MCF 10A (cell line): ENCODE measurements at places on chromosomes 11 and 22. TPM values are rescaled to one million over a fixed set of nuclear protein-coding genes. Genes with fewer than 3 reads are reported as not detected.

ELFN2 gene
- 4.2 and 5.1 TPM in 2 replicates for total RNA-seq

DNA sequence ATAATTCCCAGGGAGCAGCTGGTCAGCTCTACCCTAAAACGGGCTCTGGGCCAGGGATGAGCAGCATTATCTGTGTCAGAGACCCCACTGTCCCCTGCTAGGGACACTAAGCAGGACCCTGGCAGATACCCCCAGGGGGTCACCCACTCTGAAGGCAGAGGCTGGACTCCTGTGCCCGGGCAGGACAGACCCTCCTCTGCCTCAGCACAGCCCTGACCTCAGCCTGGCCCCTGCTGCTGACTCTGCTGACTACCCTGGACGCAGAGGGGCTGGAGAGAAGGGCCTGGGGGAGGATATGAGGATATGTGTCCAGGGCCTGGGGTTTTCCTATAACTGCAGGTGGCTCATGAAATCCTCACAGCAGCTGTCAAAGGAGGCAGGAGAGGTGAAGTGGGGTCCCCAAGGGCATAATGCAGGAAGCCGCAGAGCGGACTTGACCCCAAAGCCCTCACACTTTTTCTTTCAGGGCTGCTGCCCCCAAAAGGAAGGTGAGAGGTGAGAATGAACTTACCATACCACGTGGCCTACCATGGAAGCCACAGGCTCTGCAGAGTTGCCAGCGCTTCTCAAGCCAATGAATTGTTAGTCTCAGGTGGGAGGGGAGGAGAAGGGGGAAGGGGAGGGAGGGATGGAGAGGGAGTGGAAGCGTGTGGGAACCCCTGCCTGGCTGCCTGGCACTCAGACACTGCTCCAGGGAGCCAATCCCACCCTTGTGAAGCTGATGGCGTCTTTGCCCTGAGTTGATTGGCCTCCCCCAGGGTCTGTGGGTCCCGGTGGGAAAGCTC, 76.7 kb upstream of the WNT11 start:
- H3K4me3 ChIP-seq, result no peak overlapping the region
- H3K36me3 ChIP-seq, result no peaks in the 10 kb centered on the region
- no peak overlapping the region for H3K27ac ChIP-seq
- H3K27me3 ChIP-seq, result no peaks in the 10 kb centered on the region
- DNase-seq, result no peak

DNA sequence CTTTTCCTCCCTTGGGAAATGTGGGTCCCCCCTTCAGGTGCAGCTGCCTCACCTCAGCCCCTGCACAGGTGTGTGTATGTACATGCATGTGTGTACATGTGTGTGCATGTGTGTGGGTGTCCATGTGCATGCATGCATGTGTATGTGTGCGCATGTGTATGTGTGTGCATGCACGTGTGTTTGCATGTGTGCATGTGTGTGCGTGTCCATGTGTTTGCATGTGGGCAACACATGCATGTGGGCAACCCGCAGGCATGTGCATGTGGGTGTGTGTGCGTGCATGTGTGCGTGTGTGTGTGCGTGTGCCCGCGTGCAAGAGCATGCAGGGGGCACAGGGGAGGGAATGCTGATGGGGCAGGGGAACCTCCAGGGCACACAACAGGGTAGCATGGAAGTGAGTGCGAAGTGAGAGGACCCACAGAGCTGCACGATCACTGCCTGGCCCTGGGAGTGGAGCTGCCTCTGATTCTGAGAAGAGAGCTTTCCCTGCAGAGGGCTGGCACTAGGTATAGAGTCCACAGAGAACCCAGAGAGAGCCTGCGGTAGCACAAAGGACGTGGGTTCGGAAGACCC, 14.6 kb upstream of the BAIAP2L2 start:
- H3K27me3 ChIP-seq, result no peaks in the 10 kb centered on the region
- H3K27ac ChIP-seq, result no peak overlapping the region
- peaks cover 6% of the 10 kb centered on the region for H3K4me1 ChIP-seq
- DNase-seq, result no peak
- peaks cover 12% of the 10 kb centered on the region for H3K36me3 ChIP-seq

DNA sequence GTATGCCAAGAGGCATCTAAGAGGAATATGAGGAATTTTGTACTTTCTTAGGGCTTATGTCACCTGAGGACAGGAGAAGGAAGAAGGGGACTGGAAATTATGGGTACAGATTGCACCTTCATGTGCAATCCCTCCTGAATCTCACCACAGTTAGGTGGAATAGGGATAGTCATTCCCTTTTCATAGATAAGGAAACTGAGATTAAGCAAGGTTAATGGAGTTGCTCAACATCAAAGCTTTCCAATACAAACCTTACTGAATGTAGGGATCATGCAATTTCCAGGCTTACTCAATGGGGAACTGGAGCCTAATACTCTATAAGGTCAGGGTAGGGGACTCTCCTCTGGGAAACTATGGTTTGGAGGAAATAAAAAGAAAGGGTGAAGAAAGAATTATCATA, 133.0 kb downstream of the C11orf87 start:
- H3K4me1 ChIP-seq, result no peaks in the 10 kb centered on the region
- H3K27me3 ChIP-seq, result no peaks in the 10 kb centered on the region
- H3K27ac ChIP-seq, result no peak overlapping the region
- DNase-seq, result no peak

- no peaks in the 10 kb centered on the region for H3K36me3 ChIP-seq
- no peaks in the 10 kb centered on the region for H3K27me3 ChIP-seq
- DNase-seq, result no peak
Measured at GRCh38 chr22:32700191-32700882, 101.2 kb upstream of the TIMP3 start.

GRCh38 chr11:58276151-58276550, 8.1 kb upstream of the OR10W1 start:
- H3K27ac ChIP-seq, result no peak overlapping the region
- no peak overlapping the region for H3K4me3 ChIP-seq
- no peaks in the 10 kb centered on the region for H3K36me3 ChIP-seq
- no peaks in the 10 kb centered on the region for H3K4me1 ChIP-seq
- H3K27me3 ChIP-seq, result no peaks in the 10 kb centered on the region

- H3K27me3 ChIP-seq, result no peaks in the 10 kb centered on the region
- peaks cover 32% of the 10 kb centered on the region for H3K4me1 ChIP-seq
- no peak overlapping the region for H3K4me3 ChIP-seq
- peak; percentile 25 for DNase-seq
- H3K27ac ChIP-seq, result no peak overlapping the region
Measured at GRCh38 chr22:42229455-42230149, 40.9 kb downstream of the TCF20 start.

KRTAP5-9 gene
- not detected in 2 replicates for total RNA-seq

MPEG1 gene
- total RNA-seq, result not detected in 2 replicates

DNA sequence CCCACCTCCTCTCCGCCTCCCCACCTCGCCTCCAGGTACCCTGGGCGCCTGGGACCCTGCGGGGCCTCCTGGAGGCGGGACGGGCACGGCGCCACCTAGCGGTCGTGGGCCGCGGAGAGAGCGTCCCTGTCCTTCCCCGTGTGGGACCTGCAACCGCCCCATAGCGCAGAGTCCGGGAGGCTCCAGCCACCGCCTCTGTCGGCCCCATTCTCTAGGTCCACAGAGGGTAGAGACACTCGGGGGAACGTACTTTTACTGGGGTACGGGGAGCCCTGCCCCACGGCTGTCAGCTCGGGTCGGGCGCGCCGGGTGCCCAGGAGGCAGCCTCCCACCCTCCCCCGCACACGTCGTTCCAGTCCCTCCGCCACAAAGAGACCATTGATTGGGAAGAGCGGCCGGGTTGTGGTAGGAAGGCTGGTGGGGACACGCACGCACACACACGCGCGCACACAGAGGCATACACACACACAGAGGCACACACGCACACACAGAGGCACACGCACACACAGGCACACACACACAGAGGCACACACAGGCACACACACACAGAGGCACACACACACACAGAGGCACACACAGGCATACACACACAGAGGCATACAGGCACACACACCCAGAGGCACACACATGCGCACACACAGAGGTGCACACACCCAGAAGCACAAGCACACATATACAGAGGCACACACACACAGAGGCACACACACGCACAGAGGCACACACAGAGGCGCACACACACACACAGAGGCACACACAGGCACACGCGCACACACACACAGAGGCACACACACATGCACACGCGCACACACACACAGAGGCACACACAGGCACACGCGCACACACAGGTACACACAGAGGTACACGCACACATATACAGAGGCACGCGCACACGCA, 12.6 kb upstream of the NECTIN1 start:
- H3K4me1 ChIP-seq, result no peaks in the 10 kb centered on the region
- H3K4me3 ChIP-seq, result no peak overlapping the region
- H3K27me3 ChIP-seq, result peaks cover 28% of the 10 kb centered on the region
- no peaks in the 10 kb centered on the region for H3K36me3 ChIP-seq
- no peak overlapping the region for H3K27ac ChIP-seq
- peak; percentile 39 for DNase-seq

KRTAP5-8 gene
- total RNA-seq, result not detected in 2 replicates

DNA sequence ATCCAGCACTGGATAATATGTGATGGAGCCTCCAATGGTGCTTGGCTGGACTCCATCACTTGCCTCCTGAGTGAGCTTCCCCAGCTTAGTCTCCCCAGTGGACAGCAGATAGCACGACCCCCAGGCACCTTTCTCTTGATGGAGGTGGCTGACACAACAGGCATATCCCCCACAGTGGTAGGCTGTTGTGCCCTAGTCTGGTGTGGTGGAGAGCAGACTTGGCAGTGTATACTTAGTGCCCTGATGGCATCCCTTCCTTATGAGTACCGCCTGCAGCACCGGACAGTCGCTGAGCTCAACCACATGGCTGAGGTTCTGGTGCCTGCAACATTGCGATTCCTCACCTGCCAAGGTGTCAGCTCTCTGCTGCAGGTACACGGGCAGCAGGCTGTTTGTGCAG, 50.1 kb downstream of the DNHD1 start:
- peaks cover 9% of the 10 kb centered on the region for H3K36me3 ChIP-seq
- no peak overlapping the region for H3K27ac ChIP-seq
- DNase-seq, result no peak
- no peaks in the 10 kb centered on the region for H3K4me1 ChIP-seq
- H3K27me3 ChIP-seq, result no peaks in the 10 kb centered on the region

- peak; percentile 71 for DNase-seq
- H3K4me1 ChIP-seq, result peaks cover 11% of the 10 kb centered on the region
- no peaks in the 10 kb centered on the region for H3K36me3 ChIP-seq
- H3K4me3 ChIP-seq, result no peak overlapping the region
- peak overlapping the region; percentile 47 for H3K27ac ChIP-seq
Measured at GRCh38 chr11:74443071-74443864, 24.1 kb downstream of the KCNE3 start.

- no peaks in the 10 kb centered on the region for H3K27me3 ChIP-seq
Measured at GRCh38 chr11:102419181-102419580, 33.4 kb downstream of the TMEM123 start.

P2RY2 gene
- total RNA-seq, result 0.56 and 1.0 TPM in 2 replicates
